Stimulated activated CD4-positive, alpha-beta T cell treated with anti-CD3 and anti-CD28 coated beads, Interleukin-1b, Interleukin-23, amount 100 ng/mL, for 48 hours (primary cell): ENCODE measurements at places on chromosomes 12 and 14.

- DNase-seq = no peak
These were observed 341.8 kb downstream of the NRXN3 start for GRCh38 chr14:78512021-78512420.

DNA sequence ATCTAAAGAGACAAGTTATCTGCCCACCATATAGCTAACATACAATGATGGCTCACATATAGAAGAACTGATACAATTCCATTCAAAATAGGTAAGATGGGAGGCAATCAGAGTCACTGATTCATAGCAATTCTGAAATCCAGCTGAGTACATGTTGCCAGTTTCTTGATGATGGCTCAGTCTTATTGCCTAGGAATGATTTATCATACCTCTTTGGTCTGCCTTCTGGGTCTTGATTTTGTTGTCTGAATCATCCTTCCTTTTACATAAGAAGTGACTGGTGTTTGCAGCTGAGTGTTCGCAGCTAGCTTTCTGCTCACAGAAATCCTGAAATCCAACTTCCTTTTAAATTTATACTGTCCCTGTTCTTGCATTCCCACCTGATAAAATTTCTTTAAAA is 463.2 kb upstream of the MGAT4C start:
- DNase-seq = no peak

DNA sequence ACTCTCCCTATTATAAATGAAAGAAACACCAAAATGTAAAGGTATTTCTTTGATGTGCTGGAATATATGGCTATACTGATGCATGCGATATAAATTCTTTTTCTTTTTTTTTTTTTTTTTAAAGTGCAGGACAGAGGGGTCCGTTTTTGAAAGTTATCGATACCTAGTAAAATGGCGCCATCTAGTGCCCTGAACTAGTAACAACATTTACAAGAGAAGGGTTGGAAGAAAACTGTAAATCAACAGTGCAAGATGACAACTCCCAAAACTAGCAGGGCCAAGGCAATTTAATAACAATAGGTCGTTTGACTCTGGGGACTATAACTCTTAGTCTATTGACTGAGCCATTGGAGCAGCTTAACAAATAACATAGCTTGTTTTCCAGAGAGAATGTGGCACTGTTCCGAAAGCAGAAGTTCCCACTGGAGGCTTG is 137.7 kb downstream of the SPTSSA start:
- no peak for DNase-seq

DNA sequence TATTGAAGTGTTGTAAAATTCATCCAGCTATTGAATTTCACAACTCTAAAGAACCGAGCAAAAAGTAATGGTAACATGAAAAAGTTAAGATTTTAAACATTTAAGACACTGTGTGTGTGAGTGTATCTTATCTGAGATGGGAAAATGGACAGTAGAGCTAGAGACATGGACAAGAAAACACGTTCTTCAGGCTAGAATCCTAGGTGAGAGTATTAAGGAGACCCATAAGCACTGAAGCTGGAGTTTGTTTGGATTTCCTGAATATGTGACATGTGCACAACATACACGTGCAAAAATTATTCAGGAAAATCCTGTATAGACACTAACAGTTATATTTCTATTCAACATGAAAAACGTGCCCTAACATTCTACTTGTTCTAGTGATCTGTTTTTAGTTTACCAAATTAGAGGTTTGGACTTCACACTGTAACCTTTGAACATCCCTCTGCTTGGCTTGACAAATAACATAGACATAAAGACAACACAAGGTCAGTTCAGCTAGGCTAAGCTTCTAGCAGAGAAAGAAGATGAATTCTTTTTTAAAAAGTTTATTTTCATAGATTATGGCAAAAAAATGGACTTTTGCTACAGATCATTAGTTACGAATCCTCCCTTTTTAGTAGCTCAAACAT is 31.3 kb downstream of the LMNTD1 start:
- no peak for DNase-seq

GRCh38 chr14:105173901-105174894 is 5.6 kb upstream of the JAG2 start:
- DNase-seq = no peak

GRCh38 chr12:113818283-113818682 is 147.8 kb downstream of the RBM19 start:
- no peak for DNase-seq

- DNase-seq = no peak
These were observed 59.8 kb downstream of the TMEM117 start for GRCh38 chr12:43895580-43896206.

DNA sequence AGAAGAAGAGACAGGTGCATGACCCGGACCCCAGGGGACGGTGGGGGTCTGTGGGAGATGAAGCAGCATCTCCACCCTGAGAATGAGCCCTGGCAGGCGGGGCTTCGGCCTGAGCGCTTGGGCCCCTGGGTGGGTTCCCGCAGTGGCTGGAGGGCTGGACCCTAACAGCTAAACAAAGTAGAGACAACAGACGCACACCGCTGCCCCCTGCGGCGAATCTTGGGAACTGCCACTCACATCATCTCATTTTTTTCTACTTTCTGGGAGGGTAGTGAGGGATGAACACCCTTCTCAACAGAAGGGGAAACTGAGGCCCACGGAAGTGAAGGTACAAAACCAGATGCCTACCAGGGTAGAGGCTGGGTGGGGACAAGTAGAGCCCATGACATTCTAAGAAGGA is 104.7 kb downstream of the RFLNA start:
- no peak for DNase-seq

DNA sequence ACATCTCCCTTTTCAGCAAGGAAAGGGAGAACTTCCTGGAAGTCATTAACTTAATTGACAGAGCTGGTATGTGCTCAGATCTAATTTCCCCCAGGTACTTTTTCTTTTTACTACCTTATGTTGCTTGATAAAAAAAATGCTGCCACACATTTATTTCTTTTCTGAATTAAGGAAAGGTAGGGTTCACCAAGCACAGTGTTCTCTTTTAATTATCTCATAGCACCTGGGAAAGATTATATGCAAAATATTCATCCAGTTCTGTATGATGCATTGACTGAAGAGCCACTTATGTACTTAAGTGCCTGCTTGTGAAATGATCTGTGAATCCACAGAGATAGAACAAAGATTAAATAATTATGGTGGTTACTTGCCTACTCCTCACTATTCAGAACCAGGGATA is 25.1 kb downstream of the KCNC2 start:
- DNase-seq = no peak

DNA sequence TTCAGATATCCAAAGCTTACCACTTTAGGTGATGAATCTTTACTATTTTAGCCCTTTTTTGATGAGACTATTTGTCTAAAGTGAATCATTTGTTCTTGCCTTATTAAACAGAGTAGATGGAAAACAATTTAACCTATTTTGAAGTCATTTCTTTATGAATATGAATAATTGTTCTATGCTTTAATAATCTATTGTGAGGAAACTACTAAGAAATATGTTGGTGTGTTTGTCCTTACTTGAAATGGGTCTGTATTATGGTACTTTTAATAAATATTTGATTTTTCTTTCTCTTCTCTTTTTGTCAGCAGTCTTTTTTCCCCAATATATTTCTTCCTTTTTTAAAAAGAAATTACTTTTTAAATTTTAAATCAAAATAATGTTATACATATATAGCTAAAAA is 24.4 kb downstream of the HSD17B6 start:
- DNase-seq = no peak

GRCh38 chr12:26496170-26496569 is 300.8 kb downstream of the SSPN start:
- no peak for DNase-seq

GRCh38 chr14:74240794-74241651 is 1.8 kb downstream of the VSX2 start:
- DNase-seq = no peak
